Activated CD4-positive, alpha-beta T cell treated with anti-CD3 and anti-CD28 coated beads, Interleukin-2, amount 10 ng/mL, durations not matched to agents 24 days and 14 days (primary cell): ENCODE measurements at places on chromosomes 4 and X.

DNA sequence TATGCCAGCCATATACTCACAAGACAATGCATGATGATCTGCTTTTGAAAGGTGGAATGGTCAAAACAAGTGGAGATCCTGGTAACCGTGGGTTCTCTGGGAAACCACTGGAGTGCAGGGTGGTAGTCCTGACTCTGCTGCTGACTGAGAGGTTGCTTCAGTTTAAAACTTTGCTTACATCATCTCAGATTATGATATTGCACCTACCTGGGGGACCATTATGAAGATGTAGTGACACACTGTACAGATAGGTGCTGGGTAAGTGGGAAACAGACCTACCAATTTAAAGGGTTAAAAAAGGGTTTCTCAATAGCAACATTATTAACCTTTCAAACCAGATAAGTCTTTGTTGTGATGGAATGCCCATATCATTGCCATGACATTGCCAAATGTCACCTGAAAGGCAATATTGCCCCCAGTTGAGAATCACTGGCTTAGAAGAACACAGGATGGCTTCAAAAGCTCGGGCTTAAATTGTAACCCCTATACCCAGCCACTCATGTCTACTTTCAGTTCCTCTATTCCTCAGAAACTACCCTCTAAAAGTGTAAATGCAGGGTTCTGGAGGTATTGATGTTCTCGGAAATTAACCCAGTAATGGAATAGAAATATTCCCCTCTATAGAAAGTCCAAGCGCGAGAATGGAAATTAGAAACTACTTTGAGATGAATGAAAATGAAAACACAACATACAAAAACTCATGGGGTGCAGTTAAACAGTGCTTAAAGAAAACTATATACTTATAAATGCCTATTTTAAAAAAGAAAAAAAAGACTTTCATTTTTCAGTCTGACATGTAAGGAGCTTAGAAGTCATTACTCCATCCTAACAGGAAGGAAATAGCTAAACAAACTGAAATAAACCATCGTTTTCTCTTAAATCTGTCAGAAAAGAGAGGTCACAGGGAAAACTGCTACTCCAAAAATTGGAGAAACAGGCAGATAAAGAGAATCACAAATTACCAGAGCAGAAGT lies 65.8 kb downstream of the ARHGEF6 start:
- DNase-seq, result no peak

GRCh38 chr4:17740702-17741101 lies 40.7 kb downstream of the FAM184B start:
- no peak for DNase-seq

DNA sequence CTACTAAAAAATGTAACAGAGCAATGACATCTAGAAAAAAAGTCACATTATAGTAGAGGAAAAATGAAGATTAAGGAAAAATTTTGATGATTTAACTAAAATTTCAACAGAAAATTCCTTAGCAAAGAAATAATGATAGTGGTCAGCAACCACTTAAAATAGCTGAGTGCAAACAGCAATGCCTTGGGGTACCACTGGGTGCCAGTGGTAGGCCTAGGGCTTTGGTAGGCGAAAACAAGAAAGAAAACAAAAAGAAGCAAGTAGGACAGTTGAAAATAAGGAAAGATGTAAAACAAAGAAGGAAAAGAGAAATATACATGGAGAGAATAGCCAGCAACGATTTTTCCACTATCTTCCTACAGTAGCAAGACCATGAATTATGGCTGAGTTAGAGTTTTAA lies 313.5 kb upstream of the IRS4 start:
- no peak for DNase-seq

- DNase-seq, result peak; percentile 35
Measured at GRCh38 chrX:793216-793770, 162.7 kb downstream of the SHOX start.

DNA sequence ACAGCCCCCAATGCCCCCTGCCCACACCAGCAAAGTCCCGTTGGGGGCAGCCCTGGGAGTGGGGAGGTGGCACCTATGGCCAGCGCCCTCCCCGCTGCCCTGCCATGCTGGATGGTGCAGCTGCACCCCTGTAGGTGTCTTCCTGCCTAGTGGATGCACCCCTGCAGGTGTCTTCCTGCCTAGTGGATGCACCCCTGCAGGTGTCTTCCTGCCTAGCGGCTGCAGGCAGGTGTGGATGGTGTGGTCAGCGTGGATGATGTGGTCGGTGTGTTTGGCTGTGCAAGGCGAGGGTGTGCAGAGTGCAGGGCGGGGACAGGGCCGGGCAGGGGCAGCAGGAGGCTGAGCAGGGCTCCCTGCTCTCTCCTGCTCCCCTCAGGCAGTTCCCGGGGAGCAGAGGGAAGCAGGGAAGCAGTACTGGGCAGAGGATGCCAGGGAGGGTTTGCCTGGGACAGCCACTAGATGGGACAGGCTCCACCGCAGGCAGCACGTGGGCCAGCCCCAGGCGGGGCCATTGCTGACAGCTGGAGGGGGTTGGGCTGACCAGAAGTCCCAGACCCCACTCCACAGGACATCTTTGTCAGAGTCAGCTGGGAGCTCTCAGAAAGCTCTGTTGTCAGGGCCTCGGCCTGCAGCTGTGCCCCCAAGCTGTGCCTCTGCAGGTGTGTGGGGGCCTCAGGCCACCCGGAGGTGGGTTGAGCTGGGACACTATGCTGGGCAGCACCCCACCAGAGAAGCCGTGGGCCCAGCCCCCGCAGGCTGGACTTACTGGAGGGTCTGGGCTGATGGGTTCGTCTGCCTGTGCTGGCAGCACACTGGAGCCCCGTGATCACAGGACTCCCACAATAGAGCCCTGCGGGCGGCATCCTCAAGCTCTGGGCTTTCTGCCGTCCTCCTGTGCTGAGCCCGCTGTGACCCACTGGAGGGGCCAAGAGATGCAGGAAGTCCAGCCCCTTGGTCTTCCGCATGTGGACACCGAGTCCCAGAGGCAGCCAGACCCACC lies 23.7 kb downstream of the DOK7 start:
- DNase-seq, result no peak

GRCh38 chrX:39985551-39985950 lies 112.2 kb downstream of the BCOR start:
- DNase-seq, result no peak

- DNase-seq, result no peak
Measured at GRCh38 chr4:43547561-43547960, 655.0 kb downstream of the GRXCR1 start.

- no peak for DNase-seq
Measured at GRCh38 chr4:136554033-136554432, 978.3 kb downstream of the PCDH18 start.

GRCh38 chr4:794900-795725 lies 30.8 kb downstream of the CPLX1 start:
- peak; percentile 59 for DNase-seq

DNA sequence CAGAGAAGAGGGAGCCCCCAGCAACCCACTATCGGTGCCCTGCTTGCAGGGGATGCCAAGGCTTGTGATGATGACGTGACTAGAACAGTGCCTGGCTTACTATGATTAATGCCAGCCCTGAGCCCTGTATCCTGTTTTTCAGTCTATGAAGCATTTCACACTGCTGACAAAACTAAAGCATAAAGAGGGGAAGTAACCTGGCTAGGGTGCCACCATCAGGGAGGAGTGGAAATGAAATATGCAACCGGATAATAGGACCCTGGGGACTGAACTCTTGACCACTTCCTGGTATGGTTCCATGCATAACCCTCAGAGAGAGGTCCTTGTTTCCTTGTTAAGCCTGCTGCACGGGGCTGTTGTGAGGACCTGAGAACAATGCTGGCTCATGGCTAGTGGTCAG lies 50.3 kb downstream of the MED28 start:
- DNase-seq, result no peak

DNA sequence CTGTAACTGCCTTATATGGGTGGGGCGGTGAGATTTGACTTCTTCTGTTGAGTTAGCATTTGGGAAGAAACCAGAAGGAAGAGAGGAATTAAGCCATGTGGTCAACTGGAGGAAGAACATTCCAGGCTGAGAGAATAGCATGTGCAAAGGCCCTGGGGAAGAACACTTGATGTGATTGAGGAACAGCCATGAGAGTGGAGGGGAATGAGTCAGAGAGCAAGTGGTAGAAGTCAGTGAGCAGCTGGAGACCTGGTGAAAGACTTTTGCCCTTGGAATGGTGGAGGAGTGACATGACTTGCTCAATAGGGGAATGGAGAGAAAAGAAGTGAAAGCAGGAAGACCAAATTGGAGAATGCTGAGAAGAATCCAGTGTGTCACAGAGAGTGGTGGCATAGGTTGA lies 327.8 kb upstream of the HAND2 start:
- DNase-seq, result no peak

GRCh38 chrX:78330540-78330939 lies 3.1 kb upstream of the CYSLTR1 start:
- no peak for DNase-seq

DNA sequence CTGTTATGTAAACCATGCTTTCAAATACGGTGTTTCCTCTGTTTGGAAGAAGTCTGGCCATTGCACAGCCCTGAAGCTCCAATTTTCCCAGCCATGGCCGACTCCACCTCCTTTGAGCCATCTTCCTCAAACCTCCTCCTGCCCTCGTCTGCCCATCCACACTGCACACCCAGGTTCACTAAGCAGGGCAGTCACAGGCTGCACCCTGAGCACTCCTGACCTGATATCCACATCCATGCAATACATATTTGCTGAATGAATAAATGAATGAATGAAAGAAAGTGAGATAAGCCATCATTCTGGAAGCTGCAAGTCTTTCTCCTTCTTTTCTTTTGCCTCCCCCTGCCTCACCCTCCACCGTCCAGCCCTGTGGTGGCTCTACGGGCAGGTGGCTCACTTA lies 22.2 kb downstream of the XG start:
- DNase-seq, result no peak

DNA sequence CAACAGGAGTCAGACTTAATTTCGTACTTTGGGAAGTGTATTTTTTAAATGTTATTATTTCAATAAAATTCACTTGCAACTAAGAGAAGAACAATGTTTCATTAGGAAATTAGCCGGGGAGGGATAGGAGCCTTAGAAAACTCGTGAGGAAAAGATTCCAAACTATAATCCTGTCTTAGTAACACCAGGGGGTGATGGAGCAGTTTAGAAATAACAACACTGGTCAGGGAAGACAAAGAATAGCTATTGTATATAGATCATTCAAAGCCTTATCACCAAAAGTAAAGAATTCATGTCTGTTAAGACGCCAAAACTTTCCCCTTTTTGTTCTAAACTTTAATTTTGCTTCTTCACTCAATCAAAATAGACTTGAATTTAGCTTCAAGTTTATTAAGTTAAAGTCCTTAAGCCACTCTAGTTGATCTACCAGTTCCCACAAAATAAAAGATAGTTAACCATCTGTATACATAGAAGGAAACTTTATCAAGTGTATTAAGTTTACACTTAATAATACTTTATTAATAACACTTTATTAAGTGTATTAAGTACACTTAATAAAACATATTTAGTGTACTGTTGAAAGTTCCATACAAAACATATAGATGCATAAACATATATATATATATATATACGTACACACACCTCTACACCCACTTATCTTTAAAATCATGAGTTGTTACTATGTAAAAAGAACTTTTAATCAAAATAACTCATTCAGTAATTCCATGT lies 60.5 kb downstream of the ARAP2 start:
- DNase-seq, result no peak

- DNase-seq, result no peak
Measured at GRCh38 chrX:100680756-100681155, 36.8 kb downstream of the SRPX2 start.

DNA sequence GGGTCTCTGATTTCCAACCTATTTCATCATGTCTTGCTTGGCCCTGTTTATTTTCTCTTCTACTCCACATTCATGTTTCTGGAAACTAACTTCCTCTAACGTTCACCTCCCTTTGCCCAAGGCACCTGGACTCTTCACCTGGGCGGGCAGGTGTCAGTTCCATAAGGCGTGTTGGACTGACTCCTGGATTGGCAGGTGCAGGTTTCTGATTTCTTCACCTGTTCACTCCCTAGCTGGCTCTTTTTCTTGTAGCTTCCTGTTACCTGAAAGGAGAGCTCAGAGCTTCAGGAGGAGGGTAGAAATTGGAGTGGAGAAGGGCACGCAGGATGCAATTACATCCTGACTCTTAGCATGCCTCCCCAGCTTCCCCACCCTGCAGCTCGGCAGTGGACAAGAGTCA lies 350.8 kb upstream of the KLF3 start:
- no peak for DNase-seq

GRCh38 chrX:107744868-107745267 lies 30.7 kb downstream of the TSC22D3 start:
- no peak for DNase-seq

- DNase-seq, result no peak
Measured at GRCh38 chr4:115076691-115077090, 36.7 kb downstream of the NDST4 start.

DNA sequence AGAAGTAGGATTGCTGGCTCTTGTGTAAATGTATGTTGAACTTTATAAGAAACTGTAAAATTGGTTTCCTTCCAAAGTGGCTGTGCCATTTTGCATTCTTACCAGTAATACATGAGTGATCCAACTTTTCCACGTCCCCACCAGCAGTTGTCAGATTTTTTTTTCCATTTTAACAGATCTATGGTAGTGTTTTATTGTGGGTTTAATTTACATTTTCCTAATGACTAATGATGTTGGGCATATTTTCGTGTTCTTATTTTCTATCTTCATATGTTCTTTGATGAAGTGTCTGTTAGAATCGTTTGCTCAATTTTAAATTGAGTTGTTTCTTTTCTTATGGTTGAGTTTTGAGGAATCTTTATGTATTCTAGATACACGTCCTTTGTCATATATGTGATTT lies 56.2 kb downstream of the PHEX start:
- DNase-seq, result no peak

GRCh38 chrX:19829814-19830213 lies 57.6 kb downstream of the SH3KBP1 start:
- no peak for DNase-seq
